ENCODE measurements at places on chromosomes 2 and 18. TPM values are rescaled to one million over a fixed set of nuclear protein-coding genes. Genes with fewer than 3 reads are reported as not detected.

DNA sequence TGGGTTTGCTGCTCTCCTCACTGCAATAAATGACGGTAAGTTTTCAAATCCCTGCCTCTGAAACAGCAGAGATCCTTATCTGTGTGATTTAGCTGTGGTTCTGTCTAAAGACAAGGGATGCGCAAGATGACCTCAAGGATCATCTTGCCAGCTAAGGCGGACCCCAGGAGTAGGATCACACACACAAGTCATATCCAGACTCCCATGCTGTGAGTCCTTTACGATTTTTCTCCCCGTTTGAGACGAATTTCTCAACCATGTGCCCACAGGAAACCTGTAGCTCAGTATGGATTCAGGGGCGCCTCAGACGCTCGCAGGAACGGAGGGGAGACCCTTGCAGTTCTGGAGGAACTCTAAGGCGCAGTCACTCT lies 11.1 kb upstream of the DCTN1 start:
- DNase-seq, result no peak

Gene LIPT1
- polyA plus RNA-seq, result 12.9 TPM

DNA sequence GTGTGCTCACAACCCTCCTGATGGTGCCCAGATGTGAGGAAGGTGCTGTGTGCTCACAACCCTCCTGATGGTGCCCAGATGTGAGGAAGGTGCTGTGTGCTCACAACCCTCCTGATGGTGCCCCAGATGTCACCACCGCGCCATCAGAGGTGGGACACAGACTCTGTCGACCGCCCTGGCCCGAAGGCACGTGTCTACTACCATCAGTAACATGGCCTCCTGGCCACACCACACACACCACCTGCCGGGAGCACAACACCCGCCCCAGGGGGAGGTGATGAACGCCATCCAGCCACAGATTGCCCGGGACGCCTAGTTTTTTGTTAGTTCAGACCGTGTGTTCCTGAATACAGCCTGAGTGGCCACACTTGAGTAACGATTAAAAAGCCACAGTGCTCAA lies 24.5 kb downstream of the HDAC4 start:
- DNase-seq, result no peak

GRCh38 chr2:3864943-3865865 lies 161.8 kb downstream of the DCDC2C start:
- no peak for DNase-seq

DNA sequence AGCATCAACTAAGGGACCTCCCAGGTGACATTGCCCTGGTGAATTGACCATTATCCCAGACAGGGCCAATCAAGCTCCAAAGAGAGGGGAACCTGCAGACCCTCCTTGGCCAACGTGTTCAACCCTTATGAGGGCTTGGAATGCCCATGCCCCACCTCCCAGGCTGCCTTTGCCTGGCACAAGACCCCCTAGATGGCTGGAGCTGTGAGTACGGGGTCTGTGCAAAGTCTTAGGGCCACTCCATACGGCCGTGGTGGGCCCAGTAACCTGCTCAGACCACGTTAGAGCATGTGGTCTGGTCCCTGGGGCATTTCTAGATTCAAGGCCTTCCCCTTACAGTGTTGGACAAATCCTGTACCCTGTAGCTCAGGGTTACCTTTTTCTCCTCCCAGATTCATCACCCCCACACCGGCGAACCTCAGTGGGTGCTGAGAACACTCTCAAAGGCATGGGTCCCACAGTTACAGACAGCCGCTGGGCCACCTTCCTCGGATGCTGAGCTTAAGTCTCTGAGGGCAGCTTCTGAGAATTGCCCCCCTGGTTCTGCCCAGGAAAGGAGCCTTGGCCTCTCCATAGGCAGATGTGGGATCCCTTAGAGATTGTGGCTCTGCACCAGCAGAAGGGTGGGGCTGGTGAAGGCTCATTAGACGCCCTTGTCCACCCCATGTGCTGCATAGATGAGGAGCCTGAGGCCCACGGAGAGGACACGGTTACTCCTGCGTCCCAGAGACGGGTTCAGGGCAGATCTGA lies 18.3 kb upstream of the KCNK3 start:
- DNase-seq, result no peak

GRCh38 chr2:31003749-31004148 lies 134.5 kb downstream of the GALNT14 start:
- DNase-seq, result no peak

DNA sequence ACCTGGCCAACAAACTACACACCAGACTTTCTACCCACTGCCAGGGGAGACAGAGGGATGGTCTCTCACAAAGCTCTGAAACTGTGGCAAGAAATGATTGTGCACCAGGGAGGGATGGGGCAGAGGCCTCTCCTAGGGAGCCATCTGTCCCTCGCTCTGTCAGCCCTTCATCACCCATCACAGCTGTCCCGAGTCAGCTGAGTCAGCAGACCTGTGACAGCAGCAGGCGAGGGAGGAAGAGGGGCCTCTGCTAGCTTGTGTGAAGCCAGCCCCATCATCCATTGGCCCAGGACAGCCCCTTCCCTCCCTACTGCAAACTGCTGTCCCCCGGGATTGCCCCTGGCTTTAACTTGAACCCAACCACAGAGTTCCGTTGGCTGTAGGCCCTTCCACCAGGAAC lies 5.0 kb downstream of the SH2D6 start:
- no peak for DNase-seq

DNA sequence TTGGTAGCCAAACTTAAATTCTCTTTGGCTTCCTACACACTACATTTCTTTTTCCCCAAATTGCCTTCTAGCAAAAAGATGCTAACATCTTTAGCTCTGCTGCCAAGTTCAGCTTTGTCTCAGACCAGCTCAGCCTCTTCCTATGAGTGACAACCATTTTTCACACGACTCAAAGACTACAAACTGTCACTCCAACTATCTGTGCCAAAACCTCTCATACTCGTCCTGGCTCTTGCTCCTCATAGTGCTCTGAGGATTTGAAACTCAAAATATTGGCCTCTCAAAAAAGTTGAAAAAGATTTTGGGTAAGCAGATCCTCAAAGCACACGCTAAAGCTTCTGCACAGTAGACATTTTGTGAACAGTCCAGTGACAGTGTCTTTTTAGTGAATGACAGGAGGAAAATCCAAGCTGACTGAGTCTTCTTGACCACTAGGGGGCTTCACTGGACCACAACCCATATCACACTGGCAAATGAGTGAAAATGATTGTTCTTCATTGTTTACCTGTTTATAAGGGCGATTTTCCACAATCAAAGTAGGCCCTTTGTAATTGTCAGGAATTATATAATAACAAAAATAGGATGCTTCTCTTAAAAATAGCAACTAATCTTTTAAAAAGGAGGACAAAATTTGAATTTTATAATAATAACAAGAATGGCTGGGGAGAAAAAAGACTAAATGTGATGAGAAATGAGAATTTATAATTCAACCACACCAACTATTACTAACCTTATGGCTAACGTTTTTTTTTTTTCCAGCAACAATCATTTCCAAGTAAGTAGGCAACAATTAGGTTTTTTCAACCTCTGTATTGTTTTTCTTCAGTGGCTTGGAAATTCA lies 85.5 kb upstream of the PGAP1 start:
- DNase-seq, result no peak

GRCh38 chr2:96526615-96527285 lies 9.8 kb upstream of the ARID5A start:
- DNase-seq, result no peak

Gene NGEF
- polyA plus RNA-seq, result 2.7 TPM

Gene EPHA4
- 59.1 TPM for polyA plus RNA-seq

DNA sequence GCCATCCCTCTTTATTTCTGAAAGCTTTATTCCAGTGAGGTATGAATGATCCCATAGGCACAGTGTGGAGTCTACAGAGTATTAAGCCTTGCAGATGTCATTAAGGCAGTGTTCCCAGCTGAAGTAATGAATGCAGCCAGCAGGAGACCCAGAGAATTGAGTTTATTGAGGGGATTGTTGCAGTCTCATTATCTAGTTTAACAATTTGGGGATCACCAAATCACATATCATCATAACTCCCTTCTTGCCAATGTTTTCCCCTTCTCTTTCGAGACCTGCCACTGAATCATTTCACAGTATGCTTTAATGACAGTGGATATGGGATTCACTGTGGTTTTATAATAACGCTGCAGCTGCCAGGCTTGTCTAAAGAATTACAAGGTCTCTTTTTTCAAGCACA lies 249.3 kb upstream of the FSHR start:
- no peak for DNase-seq

Data from right renal cortex interstitium (tissue), 3 donors.